ENCODE measurements at places on chromosomes 7 and 10.

- no peak for DNase-seq
These were observed 47.6 kb downstream of the SEMA3C start for GRCh38 chr7:80871228-80871627.

- no peak for DNase-seq
These were observed 108.3 kb upstream of the CDK6 start for GRCh38 chr7:92944633-92945032.

- no peak for DNase-seq
These were observed 127.2 kb downstream of the SLIT1 start for GRCh38 chr10:97058521-97058920.

DNA sequence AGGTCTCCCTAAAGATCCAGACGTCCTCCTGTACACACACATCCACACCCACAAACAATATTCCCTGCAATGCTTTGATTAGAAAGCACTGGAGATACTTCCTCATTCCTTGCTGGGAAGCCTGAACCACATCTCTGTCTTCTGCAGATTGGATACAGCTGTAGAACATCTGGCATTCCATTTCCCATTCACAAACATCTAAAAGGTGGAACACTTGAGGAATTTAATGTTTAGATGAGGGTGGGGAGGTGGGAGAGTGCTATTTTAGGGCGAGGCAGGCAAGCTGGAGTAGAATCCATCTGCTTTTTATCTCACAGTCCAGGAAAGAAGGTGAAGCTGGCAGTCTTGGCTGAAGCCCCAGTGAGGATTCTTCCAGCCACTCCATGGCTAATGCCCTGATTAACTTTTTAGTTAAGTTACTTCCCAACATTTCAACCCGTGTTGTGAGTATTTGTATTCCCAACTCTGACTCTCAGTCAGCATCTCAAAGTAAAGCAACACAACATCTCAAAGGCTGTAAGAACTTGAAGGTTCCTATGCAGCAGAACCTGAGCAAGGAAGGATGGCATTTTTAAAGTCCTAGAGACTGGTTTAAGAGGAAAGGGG, 46.1 kb downstream of the CYTH3 start:
- DNase-seq = no peak

- DNase-seq = no peak
These were observed 256.4 kb downstream of the DYNC1I1 start for GRCh38 chr7:96028729-96029128.

- DNase-seq = no peak
These were observed 41.6 kb downstream of the JAKMIP3 start for GRCh38 chr10:132107186-132107948.

DNA sequence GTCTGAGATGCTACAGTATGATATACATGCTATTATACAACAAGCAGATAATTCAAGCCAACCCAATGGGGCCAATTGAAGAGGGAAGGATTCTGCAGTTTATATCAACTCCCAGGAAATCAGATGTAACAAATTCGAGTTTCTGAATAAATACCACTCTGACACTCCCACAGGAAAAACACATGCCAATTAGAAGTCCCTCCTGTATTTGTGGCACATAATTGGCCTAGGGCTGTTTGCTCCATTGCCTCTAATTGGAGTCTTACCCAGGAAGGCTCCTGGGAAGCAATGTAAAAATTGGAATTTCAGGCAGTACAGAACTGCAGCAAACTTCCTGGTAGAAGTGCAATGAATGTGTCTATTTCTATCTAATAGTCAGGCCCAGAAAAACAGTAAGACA, 4.7 kb downstream of the PPA1 start:
- no peak for DNase-seq

DNA sequence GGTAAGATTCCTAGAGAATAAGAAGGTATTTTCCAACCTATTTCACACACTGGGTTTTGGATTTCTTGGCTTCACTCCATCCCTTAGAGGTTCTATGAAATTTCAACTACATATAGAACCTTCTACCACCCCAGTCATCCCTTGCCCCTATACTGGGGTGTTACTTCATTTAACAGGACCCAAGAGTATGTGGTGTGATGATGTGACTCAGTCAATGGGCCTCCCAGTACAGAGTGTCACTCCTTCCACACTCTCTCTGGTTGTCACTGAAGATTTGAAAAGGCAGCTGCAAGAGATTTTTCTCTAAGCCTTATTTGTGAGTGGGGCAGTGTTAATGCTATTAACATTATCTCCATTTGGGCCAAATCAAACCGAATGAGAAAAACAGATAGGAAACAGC, 33.5 kb downstream of the FGFBP3 start:
- no peak for DNase-seq

DNA sequence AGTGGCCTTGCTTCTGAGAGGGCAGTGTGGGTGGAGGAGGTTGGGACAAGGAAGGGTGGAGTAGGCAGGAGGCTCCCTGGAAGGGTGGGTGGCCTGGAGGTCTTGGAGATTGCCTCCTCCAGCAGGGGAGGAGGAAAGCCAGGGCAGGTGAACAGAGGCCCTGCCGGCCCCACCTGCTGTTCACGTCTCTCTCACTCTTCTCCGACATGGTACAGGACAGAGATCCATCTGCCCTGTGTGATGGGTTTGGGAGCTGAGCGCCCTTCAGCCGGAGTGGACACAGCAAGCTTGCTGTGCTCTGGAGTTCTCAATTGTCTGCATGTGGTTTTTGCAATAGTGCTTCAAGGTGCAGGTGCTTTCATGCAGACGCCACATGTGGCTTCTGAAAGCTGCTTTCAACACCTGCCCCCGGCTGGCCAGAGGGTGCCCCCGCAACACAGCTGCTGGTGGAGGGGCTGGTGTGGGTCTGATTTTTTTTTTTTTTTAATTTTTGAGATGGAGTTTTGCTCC, 82.8 kb upstream of the GNA12 start:
- no peak for DNase-seq

GRCh38 chr10:28971764-28972163, 294.4 kb downstream of the BAMBI start:
- no peak for DNase-seq

DNA sequence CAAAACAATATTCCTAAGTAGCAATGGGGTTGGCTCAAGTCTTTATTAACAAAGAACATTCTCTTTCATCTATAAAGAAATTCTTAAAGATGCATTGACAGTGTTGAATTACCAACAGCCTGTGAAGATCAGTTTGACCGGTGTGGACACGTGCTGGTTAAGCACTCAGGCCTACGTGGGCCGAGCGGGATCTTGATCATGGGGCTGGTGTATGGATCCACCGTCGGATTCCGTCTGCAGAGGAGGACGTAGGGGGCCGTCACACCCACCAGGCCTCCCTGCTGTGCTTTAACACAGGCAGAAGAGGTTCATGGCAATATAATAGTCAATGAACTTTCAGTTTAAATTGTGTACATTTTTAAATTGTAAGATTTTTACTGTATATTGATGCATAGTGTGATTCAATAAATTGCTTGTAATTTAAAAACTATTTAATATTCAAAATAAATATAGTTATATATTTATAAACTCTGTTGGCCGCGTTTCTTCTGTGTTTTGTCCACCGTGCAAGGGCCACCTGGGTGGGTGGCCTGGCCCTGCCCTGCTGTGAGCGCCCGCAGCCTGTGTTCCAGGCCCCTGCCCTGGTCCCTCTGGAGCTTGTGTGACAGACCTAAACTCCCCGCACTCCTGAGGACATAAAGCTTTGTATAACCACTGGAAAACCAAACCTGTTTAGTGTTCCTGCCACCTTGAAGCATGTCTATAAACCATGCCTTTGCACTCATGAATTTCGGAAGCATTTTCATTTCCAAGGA, 1.9 kb upstream of the BHLHA15 start:
- DNase-seq = no peak

DNA sequence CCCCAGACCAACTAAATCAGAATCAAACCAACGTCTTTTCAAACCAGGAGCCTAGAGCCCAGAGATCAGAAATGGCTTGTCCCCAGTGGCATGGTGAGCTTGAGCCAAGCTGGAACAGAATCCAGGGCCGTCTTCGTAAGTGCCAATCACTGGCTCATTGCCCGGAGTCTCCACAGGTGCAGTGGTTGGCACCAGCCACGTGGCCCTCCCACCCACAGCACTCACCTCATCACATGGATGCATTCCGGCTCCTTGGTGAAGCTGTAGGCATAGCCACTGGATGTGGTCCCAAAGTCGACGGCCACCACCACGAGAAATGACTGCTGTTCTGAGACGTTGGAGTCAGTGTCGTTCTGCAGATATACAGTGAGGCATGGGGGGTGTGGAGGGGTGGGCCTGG, 37.4 kb downstream of the HSPA12A start:
- no peak for DNase-seq

- DNase-seq = no peak
These were observed 2.6 kb downstream of the MRPL43 start for GRCh38 chr10:100984672-100985177.

- no peak for DNase-seq
These were observed 129.0 kb downstream of the INHBA start for GRCh38 chr7:41573862-41574261.

DNA sequence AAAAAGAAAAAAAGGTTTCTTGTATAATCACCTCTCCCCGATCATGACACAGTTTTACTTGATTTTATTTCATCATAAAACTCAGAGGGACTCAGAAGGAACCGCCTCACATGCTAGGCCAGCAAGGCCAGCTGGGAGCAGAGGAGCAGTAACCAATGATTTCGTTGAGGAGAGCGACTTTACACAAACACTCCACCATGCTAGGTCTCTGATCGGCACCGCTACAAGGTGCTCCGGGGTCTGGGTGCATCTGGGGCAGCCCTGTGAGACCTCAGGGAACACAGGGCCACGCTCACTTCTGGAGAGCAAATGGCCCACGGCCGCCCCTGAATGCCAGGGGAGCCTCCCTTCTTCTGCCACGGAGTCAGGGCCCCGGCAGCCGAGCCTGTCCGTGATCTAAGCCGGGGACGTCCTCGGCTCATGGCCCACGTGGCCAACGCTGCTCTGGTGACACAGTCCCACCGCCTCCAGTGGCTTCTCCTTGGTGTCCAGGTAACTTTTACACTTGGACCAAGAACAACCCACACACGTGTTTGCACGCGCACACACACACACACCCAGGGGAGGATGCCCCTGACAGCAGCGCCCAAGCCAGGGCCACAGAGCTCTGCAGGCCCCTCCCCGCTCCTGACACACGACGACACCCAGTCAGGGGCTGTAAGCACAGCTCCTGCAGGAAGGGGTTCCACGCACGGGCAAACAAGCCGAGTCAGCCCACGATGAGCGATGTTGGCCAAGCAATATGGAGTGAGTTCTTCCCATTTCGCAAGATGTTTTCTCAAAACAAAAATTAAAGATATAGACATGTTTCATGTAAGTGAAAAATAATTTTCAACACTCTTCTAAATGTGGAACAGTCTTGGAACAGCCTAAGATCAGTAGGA, 332.3 kb downstream of the DNAJB6 start:
- peak; percentile 34 for DNase-seq

DNA sequence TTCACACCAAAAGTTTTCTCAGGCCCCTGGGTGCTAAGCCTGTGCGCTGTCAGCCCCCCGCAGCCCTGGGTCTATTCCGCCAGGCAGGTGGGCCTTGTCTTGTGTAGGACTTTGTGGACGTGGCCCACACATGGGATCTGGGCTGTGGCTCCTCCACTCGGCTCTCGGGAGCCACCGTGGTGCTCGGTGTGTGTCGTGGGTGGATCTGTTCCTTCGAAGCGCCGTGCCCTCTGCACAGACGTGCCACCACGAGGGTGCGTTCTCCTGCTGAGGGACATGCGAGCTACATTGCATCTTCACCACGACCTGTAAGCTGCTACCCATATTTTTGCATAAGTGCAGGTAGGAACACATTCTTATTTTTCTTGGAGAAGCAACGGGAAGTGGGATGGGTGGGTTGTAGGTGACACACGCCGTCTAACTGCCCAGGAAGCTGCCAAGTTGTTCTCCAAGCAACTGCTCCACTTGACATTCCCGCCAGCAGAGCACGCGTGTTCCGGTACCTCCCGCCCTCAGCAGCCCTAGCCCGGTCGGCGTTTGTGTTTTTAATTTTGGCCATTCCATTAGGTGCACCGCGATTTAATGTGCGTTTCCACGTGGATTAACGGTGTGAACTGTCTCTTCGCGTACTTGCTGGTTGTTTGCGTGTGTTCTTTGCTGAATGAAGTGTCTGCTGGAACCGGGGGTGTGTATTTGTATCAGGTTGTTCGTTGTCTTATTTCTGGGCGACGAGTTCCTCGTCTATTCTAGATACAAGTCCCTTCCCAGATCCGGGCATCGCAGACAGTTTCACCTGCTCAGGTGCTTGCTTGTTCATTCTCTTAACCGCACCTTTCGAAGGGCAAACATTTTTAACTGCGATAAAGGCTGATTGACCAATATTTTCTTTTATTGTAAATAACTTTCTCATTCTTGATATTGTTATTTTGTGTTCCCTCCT, 47.4 kb upstream of the CFAP46 start:
- DNase-seq = no peak

DNA sequence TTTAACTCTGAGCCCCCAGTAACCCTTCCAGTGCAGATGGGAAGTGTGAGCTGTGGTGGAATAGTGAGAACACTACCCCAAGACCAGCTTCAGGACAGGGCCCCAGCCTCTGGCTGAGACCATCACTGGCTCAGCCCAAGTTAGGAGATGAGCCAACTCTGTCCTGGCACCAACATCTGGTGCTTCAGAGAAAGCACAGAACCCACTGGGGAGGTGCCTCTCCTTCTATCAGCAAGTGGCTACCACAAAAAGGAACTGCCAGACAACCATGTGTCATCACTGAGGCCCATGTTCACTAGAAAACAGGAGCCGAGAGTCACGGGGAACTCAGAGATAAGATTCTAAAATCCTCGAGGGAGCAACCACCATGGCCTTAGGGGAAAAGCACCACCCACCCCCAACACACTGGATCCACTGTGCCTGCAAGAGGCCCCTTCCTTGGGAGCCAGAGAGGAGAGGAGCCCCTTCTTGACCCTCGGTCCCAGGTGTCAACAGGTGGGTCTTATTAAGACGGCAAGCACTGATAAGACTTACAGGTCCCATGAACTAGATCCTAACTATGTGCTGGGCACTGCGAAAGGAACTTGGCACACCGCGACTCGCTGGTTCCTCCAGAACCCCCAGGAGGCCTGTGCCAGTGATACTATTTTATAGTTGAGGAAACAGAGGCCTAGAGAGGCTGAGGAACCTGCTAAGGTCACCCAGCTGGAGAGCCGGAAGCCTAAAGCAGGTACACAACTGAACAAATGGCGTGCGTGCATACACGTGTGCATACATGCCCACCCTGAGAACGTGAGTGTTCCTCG, 102.7 kb downstream of the FAM53B start:
- peak; percentile 96 for DNase-seq
